ENCODE measurements at places on chromosomes 12 and 14.
A peak's percentile ranks its signal among the peaks of the same experiment; 100 is the strongest.

DNA sequence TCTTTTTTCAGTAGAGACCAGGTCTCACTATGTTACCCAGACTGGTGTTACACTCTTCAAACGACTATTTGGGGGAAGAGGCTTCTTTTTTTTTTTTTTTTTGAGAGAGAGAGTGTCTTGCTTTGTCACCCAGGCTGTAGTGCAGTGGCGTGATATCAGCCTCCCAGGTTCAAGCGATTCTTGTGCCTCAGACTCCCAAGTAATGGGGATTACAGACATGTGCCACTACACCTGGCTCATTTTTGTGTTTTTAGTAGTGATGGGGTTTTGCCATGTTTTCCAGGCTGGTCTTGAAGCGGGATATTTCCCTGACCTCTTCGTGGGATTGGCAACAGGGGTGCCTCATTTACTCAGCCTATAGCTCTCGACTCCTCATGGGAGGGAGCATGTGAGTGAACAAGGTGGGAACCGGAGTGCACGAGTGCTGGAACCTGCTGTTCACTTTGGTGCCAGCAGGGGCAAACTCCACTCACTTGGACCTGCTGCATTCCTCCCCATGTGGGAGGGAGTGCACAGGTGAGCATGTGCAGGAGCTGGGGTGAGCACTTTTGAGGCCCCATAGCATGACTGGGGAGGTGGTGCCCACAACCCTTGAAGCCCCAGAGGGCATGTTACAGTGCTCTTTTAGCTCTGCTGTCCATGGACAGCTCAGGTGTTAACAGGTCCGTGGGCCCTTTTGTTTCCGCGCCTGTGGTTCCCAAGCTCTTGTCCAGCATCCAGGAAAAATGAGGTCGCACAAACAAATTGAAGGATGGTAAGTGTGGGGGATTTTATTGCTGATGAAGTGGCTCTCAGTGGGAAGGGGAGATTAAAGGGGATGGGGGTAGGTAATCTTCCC is 79.1 kb upstream of the HECTD1 start:
- no peak for DNase-seq

- peak; percentile 62 for DNase-seq
Observed at GRCh38 chr14:64983439-64984310, 3.0 kb upstream of the FNTB start.

DNA sequence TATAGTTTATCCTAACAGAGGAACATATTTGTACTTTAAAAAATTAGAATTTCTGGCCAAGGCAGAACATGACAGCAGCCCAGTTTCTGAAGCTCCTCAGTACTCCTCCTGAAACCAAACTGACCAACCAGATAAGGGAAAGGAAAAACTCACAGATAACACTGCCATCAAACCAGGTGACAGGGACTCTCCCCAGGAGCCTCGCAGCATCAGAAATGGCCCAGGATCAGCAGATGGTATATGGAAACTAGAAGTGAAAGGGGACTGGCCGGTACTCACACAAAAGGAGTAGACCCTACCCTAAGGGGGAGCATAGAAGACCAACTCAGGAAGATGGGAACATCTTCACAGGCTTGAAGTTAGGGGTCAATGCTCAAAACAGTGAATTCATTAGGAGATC is 22.0 kb downstream of the GALC start:
- no peak for DNase-seq

DNA sequence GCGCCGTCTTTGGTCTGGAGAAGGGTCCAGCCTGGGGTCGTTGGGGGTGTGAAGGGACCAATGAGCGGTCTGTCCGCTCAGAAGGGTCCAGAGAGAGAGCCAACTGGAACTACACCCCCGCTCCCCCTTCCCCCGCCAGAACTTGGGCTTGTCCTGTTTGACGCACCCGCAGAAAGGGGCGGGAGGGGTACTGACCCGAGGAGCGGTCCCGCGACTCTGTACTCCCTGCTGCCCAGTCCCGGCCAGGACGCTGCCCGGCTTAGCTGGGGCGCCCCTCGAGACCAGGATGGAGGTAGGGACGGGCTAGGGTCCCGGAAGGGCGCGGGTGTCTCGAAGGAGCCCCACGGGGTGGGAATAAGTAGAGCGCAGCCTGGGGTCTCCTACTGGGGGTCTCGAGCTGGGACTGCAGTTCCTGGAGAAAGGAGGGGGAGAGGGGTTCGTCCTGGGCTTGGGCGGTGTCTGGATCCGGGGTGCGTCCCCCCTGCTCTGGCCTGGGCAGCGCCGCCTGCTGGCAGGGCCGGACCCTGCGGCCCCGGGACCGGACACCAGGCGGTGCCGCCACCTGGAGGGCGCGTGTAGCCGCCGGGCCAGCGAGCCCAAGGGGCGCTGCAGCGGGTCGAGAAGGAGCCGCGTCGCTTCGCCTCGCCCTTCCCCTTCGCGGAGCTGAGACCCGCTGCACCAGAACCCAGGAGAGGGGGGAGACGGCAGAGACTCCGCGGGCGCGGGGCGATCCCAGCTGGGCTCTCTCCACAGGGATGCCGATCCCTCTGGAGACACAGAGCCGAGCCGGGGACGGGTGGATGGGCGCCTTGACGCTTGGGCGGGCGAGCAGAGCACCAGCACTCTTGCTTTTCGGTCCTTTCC is 3.8 kb upstream of the CACNB3 start:
- DNase-seq = peak; percentile 87

DNA sequence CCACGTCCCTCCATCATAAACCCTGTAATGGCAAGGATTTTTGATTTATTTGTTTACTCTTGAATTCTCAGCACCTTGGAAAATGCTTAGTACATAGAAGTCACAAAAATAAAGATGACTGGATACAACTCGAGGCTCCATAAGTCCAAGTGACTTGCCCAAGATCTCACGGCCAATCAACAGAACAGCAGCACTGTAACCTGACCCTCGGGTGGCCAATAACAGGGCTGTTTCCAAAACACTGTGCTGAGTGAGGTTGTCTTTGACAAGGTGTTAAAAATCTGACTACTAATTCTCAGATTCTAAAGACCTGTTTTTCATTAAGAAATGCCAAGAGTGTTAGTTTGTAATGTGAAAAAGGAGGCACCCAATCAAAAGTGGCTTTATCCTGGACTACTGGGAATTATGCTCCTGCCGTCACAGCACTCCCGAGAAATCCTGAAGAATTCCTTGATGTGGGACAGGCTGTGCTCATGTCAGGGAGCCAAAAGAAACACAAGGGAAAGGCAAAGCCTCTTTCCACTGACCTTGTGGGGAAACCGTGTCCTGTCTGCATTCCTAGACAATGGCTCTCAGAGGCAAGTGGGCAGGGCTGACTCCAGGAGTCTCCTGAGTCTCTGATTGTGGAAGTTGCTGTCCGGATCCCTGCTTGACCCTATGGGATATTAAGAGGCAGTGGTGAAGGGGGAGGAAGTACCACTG is 204.7 kb upstream of the PELI2 start:
- DNase-seq = no peak

DNA sequence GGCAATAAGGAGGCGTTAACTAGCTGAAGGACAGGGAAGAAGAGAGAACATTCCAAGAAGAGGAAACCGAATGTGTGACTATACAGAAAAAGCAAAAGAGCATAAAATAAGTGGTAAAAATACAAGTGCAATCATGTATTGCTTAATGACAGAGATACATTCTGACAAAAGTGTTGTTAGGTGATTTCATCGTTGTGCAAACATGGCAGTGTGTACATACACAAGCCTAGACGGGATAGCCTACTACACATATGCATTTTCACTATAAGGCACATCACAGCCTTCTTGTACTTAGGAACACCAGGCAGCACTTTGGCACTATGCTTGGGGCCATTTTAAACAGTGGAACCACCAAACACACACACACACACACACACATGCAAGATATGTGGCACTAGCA is 299.3 kb downstream of the BCAT1 start:
- no peak for DNase-seq

DNA sequence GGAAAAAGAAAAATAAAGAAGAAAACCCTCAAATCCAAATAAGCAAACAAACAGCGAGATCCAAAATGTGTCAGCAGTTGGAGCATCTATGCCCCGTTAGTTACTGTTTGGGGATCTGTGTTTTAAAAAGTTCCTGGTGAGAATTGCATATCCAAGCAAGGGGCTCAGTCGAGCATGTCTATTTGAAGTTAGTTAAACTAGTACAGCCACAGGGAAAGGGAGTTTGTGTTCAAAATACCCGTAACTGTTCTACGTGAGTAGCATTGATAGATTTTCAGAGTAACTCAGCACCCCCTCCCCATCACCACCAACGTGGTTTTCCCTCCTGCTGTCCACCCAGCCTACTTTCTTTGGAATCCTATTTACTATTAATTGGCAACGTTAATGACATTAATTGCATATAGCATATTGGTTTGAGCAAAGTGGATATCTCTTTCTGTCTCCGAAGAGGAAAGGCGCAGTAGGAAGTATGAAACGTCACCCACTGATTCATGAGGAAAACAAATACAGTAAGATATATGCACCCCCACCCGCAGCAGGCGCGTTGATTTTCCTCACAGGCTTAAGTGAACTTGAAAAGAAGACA is 1.5 kb downstream of the NPAS3 start:
- no peak for DNase-seq

GRCh38 chr14:99430491-99430890 is 50.2 kb downstream of the SETD3 start:
- peak; percentile 8 for DNase-seq

DNA sequence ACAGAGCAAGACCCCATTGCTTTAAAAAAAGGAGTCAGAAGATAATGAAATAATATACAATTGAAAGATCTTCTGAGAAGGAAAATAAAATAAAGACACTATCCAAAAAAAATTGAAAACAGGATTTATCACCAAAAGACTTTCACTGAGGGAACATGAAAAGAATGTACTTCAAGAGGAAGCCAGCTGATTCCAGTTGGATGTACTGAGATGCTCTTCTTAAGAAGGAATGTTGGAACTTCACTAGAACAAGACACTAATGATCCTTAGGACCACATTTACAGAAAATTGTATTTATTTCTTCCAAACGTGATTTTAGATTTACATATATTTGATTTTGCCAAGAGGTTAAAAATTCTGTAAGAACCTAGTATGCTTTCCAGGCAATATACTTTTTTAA is 65.6 kb upstream of the CNOT2 start:
- no peak for DNase-seq

DNA sequence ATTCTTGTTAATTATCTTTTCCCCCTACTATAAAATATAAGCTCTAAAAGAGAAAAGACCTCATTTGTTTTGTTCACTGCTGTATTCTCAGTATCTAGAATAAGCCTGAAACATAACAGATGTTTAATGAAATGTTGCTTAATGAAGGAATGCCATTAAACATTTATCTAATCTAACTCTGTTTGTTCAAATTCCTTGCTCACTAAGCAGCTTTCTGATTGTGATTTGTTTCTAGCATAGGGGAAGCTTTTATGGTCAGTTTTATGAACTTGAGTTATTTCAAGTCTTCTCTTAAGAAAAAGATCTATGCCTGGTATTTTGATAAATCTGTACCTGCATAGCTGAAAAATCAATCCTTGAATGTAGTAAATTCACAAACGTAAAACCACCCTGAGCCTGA is 308.6 kb downstream of the CCDC91 start:
- no peak for DNase-seq

DNA sequence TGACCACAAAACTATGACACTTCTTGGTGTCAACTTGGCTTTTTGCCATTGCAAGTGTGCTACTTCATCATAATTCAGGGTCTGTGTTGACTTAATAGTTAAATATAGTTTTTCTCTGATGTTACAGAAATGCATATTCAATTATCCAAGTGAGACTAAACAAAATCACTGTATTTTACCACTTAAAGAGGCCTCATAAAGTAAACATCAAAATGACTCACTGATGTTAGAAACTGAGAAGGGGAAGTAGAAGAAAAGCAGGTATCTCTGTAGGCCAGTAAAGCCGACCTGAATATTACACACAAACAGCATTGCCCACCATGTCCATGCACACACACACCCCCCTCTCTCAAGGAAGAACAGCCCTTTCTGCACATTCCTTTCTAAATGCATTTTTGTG is 55.4 kb downstream of the RPAP3 start:
- no peak for DNase-seq

GRCh38 chr12:101759396-101760047 is 20.3 kb upstream of the SYCP3 start:
- peak; percentile 41 for DNase-seq

DNA sequence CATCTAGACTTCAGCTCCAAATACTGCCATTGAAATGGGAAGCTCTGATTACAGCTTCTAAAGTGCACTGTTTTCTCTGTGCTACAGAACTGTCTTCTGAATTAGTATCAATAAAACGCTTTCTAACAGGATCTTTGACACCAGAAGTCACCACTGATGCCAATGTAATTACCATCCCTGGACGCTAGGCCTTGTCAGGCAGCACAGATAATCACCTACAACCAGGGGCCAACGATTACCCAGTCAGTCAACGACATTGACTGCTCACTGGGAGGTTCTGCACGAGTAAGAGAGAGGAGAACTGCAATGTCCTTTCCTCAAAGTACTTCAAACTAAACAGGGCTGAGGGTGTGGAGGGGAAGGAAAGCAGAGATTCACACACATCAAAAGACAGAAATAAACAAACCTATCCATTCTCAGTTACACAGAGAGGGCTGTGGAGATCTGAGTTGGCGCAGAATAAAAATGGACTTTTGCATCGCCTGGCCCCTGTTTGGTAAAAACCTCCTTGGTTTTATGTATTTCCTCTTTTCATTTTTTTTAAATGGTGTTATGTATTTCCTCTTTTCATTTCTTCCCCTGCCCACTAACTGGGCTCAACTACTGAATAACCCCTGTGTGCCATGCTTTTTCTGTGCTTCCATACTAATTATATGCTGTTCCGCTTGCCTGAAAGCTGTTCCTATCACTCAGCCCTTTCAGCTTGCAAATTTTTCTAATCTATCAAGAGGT is 492.2 kb downstream of the APAF1 start:
- no peak for DNase-seq

DNA sequence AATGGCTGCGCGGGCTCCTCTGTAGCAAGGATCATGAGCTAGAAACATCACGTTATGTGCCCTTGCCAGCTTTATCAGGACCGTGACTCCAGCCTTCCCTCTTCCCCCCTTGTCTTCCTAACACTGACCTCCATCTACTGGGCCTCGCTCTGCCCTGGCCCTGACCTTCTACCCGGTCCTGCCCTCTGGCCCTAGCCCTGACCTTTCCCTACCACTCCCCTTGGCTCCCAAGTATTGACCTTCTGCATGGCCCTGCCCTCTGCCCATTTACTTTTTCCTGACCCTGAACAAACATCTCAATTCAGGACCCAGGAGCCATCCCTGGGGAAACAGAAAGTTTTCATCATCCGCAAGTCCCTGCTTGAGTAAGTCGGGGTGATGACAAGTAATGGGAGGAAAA is 2.0 kb downstream of the SOAT2 start:
- DNase-seq = no peak

DNA sequence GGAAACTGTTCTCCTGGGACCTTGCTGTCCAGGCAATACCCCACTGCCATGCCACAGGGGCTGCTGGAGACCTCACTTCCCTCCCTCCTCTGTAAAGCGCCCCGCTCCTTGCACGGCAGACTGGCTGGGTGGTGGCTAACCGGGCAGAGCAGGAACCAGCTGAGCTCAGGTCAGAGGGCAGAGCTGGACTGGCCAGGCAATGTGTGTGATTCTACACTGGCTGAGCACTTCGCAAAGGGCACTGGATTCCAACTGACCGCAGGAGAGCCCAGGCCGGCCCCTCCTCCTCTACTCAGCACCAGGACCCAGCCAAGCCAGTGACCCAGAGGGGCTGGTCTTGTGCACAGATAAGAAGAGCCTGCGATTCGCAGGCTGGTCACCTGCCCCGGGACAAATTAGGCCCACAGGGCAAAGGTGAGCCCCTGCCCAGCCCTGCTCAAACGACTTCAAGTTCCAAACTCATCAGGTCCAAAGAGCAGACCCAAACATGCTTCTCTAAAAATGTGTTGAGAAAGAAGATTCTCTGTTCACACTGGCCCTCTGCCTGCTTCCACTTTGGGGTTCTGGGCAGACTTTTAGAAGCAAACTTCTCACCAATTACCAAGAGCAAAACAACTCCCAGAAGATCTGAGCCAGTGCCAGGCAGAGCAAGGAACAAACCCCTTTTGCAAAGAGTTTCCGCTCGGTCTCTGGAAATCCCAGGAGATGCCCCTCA is 54.9 kb upstream of the DIO3 start:
- DNase-seq = no peak

All from activated CD4-positive, alpha-beta T cell treated with anti-CD3 and anti-CD28 coated beads, Interleukin-2, Interleukin-4, amounts not matched to agents 100 ng/mL and 50 ng/mL, durations not matched to agents 16 hours and 8 hours (primary cell).